ENCODE measurements at places on chromosomes 4 and X. TPM values are rescaled to one million over a fixed set of nuclear protein-coding genes. Genes with fewer than 3 reads are reported as not detected.
A peak's percentile ranks its signal among the peaks of the same experiment; 100 is the strongest.

GRCh38 chr4:77348815-77349214 is 191.8 kb downstream of the CCNG2 start:
- DNase-seq: no peak
- no peak overlapping the region for H3K4me3 ChIP-seq
- no peaks in the 10 kb centered on the region for H3K36me3 ChIP-seq

DNA sequence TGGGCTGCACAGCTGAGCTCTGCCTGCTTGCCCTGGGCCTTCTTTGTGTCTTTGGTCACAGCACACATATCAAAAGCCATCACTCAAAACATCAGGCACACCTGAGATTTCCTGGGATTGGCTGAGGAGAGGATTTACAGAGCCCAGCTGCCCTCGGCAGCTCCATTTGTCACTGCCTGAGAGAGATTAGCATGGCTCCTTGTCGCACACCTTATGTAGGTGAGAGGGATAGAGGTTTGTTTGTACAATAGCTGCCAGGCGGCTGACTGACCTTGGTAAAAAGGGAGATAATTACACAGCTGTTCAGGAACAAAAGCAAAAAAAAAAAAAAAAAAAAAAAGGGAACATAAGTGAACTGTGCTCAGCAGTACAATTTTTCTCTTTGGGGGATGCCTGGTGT is 63.2 kb downstream of the MGST2 start:
- H3K4me1 ChIP-seq: no peaks in the 10 kb centered on the region
- H3K27ac ChIP-seq: no peak overlapping the region
- no peaks in the 10 kb centered on the region for H3K36me3 ChIP-seq
- H3K27me3 ChIP-seq: peaks cover 9% of the 10 kb centered on the region
- no peak overlapping the region for H3K4me3 ChIP-seq

The RASL11B gene
- 0.69 TPM for total RNA-seq

DNA sequence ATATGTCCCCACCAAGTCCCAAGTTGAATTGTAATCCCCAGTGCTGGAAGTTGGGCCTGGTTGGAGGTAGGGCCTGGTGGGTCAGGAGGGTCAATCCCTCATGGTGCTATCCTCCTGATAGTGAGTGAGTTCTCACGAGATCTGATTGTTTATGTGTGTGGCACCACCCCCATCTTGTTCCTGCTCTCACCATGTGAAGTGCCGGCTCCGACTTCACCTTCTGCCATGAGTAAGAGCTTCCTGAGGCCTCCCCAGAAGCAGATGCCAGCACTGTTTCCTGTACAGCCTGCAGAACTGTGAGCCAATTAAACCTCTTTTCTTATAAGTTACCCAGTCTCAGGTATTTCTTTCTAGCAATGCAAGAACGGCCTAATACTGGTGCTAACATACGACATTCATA is 22.7 kb upstream of the TMEM33 start:
- no peak overlapping the region for H3K27ac ChIP-seq
- no peaks in the 10 kb centered on the region for H3K27me3 ChIP-seq
- DNase-seq: no peak
- H3K4me1 ChIP-seq: no peaks in the 10 kb centered on the region
- H3K4me3 ChIP-seq: no peak overlapping the region

DNA sequence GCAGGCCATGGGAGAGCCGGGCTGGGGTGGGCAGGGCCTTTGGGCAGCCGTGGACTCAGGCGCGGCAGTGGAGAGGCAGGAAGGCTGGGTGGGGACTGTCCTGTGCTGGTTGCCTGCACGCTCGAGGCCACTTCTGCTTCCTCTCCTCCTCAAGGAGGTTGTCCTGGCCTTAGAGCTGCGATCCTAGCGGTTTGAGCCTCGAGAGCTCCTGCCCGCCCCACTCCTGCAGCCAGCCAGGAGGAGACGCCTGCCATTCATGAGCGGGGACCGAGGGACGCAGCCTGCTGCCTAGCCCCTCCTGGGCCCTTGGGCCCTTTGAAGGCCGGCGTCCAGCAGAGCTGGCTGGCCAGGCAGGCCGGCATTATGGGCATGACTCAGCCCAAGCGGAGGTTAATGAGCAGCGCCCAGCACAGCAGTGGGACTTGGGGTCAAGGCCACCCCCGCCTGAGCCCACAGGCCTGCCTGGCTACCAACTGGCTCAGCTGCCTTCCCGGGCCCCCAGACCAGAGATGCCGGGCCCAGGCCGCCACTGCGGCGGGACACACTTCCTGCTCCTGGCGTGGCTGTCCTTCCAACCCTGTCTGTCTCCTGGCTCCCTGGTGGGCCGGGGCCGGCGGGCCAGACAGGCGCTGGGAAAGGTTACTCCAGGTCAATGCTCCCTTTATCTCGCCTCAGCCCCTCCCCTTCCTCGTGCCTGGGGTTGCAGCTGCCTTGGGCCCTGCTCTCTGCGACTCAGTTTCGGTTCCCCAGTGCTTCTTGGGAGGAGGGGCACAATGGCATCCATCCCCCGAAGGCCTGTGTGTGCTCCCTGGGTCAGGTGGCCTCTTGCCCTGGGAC is 1.8 kb downstream of the ABCD1 start:
- no peaks in the 10 kb centered on the region for H3K27me3 ChIP-seq
- peak; percentile 59 for DNase-seq
- H3K4me3 ChIP-seq: peak overlapping the region; percentile 70
- H3K4me1 ChIP-seq: peaks cover 55% of the 10 kb centered on the region

- H3K27ac ChIP-seq: no peak overlapping the region
- no peaks in the 10 kb centered on the region for H3K36me3 ChIP-seq
- no peaks in the 10 kb centered on the region for H3K4me1 ChIP-seq
- no peaks in the 10 kb centered on the region for H3K27me3 ChIP-seq
- H3K4me3 ChIP-seq: no peak overlapping the region
These were observed 523.9 kb downstream of the ANKRD50 start for GRCh38 chr4:124188595-124188994.

DNA sequence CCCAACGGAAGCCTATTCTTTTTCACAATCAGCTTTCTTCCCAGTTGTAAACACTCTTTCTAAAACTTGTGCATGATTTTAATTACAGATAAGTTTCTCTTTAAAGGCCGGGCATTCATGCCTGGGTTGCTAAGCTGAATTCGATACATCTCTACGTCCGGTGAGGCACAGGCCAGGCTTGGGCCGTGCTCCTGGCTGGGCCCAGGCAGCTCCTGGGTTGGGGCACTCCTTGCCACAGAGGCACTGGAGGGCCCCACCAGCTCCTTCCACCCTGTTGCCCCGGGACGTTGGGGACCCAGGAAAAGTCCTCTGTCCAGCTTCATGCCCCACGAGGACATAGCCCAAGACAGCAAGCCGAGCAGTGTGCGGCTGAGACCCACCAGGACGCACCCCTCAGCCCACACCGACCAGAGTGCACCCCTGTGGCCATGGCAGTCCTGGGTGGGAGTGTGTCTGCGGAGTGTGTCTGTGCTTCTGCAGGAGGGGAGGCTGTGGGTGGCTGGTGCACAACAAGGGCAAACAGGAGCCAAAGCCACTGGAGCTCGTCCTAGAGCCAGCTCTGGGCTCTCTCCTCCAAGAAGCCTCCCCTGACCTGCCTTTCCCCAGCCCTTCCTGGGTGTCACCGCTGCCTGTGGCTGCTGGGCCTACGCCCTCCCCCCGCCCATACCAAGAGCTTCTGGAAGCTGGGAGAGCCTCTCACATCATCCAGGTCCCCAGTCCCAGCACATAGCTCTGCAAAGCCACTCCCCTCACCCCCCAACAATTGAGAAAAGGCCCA is 128.0 kb upstream of the NKX1-1 start:
- no peaks in the 10 kb centered on the region for H3K36me3 ChIP-seq
- H3K27me3 ChIP-seq: peaks cover 19% of the 10 kb centered on the region
- no peak overlapping the region for H3K4me3 ChIP-seq
- H3K4me1 ChIP-seq: no peaks in the 10 kb centered on the region
- no peak for DNase-seq
- H3K27ac ChIP-seq: no peak overlapping the region

- no peaks in the 10 kb centered on the region for H3K36me3 ChIP-seq
- DNase-seq: no peak
- H3K27me3 ChIP-seq: no peaks in the 10 kb centered on the region
- H3K4me3 ChIP-seq: no peak overlapping the region
- H3K27ac ChIP-seq: no peak overlapping the region
- H3K4me1 ChIP-seq: no peaks in the 10 kb centered on the region
These were observed 24.7 kb upstream of the PRPS1 start for GRCh38 chrX:107603429-107604159.
